Cortex of kidney (tissue), 1 donor: ENCODE measurements at places on chromosomes 7 and 10.

- DNase-seq, result no peak
Measured at GRCh38 chr7:216360-217300, 24.3 kb downstream of the FAM20C start.

DNA sequence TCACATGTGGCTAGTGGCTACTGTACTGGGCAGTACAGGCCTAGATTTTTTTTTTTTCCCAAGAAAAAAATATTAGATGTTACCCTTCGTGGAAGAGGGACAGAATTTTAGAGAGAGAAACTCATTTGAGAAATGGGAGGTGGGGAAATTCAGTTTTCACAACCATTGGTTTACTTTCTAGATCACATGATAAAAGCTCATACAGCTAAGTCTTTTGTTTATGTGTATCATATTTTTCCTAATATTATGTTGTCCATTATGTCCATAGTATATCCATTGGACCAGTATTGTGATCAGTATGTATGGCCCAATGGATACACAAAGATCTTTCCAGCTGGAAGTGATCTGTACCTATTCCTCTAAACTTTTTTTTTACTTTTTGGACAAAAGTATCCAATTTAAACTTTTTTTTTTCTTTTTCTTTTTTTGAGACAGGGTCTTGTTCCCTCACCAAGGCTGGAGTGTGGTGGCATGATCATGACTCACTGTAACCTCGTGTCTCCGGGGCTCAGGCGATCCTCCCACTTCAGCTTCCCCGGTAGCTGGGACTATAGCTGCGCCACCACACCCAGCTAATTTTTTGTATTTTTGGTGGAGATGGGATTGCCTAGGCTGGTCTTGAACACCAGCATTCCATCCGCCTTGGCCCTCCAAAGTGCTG, 4.1 kb downstream of the CALU start:
- no peak for DNase-seq

- DNase-seq, result no peak
Measured at GRCh38 chr10:114206902-114207301, 27.7 kb downstream of the TDRD1 start.

GRCh38 chr7:6234384-6234783, 38.0 kb downstream of the CYTH3 start:
- no peak for DNase-seq

- DNase-seq, result no peak
Measured at GRCh38 chr10:11499425-11500071, 111.9 kb downstream of the USP6NL start.

- DNase-seq, result no peak
Measured at GRCh38 chr7:34211018-34211417, 305.7 kb downstream of the BMPER start.

DNA sequence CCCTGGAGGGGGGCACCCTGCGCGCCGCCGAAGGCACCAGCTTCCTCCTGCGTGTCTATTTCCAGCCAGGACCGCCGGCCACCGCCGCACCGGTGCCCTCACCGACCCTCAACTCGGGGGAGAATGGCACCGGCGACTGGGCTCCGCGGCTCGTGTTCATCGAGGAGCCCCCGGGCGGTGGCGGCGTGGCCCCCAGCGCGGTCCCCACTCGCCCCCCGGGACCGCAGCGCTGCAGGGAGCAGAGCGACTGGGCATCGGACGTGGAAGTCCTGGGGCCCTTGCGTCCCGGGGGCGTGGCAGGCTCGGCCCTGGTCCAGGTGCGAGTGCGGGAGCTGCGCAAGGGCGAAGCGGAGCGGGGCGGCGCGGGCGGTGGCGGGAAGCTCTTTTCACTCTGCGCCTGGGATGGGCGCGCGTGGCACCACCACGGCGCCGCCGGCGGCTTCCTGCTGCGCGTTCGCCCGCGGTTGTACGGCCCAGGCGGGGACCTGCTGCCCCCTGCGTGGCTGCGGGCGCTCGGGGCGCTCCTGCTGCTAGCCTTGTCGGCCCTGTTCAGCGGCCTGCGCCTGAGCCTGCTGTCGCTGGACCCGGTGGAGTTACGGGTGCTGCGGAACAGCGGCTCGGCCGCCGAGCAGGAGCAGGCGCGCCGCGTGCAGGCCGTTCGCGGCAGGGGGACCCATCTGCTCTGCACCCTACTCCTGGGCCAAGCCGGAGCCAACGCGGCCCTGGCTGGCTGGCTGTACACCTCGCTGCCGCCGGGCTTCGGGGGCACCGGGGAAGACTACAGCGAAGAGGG, 594 bp downstream of the CNNM1 start:
- DNase-seq, result no peak

- no peak for DNase-seq
Measured at GRCh38 chr10:7036951-7037350, 373.9 kb downstream of the SFMBT2 start.

- no peak for DNase-seq
Measured at GRCh38 chr7:34338961-34339526, 319.0 kb upstream of the NPSR1 start.

- DNase-seq, result no peak
Measured at GRCh38 chr7:29806995-29807841, 910 bp downstream of the WIPF3 start.

- no peak for DNase-seq
Measured at GRCh38 chr7:94062372-94062771, 58.2 kb upstream of the BET1 start.

DNA sequence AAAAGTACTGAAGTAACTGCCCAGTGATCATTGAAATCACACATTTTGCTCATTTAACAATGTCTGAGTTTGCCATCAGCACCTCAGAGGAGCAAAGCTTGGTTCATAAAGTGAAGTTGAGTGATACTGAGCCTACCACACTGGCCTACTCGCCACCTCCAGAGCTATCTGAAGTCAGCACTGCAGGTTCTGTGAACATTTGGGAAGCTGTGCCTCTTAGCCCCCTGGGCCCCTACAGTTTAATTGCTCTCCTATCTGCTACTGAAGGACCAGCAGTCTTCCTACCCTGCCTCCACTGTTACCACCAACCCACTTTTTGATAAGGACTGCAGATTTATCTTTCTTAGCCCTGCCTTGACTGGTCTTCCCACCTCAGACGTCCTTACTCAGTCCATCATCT, 2.0 kb upstream of the SEMA4G start:
- DNase-seq, result no peak

DNA sequence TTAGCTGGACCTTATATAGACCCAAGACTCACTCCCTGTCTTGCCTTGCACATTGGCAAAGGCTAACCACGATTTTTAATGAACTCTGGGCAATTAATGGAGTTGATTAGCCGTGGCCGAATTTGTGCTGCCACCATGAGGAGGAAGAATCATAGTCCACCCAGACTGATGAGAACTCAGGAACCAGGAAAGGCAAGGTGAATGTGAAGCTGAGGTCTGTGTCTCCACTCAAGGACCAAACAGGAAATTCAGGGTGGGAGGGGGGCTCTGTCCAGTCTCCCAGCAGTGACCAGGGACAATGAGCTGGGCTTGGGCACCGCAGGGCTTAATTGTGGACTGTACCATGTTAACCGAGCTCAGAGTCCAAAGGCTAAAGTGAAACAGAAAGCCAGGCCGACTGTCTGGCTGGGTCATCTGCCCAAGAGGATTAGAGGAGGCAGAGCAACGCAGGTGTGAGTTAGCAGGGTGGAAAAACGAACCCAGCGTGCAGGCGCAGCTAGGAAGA, 127.0 kb upstream of the JCAD start:
- DNase-seq, result no peak

GRCh38 chr7:146539836-146540235, 423.2 kb downstream of the CNTNAP2 start:
- DNase-seq, result no peak

DNA sequence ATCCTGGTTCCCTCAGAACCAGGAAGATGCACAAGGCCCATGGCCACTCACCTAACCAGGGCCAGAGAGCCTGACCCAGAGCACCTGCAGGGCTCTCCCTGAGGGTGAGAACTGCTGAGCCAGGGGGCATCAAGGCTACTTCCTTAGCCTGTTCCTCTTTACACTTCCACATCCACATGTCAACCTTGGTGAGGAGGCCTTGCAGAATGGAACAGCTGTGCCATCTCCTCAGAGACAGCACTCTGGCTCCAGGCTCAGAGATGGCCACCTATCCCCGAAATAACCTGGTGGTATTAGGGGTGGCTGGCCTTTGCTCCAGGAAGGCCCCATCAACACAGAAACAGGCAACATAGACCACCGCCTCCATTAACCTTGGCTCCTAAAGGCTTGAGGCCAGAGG, 473.0 kb downstream of the RPS24 start:
- DNase-seq, result no peak

GRCh38 chr10:24908793-24909423, 43.5 kb downstream of the PRTFDC1 start:
- no peak for DNase-seq

DNA sequence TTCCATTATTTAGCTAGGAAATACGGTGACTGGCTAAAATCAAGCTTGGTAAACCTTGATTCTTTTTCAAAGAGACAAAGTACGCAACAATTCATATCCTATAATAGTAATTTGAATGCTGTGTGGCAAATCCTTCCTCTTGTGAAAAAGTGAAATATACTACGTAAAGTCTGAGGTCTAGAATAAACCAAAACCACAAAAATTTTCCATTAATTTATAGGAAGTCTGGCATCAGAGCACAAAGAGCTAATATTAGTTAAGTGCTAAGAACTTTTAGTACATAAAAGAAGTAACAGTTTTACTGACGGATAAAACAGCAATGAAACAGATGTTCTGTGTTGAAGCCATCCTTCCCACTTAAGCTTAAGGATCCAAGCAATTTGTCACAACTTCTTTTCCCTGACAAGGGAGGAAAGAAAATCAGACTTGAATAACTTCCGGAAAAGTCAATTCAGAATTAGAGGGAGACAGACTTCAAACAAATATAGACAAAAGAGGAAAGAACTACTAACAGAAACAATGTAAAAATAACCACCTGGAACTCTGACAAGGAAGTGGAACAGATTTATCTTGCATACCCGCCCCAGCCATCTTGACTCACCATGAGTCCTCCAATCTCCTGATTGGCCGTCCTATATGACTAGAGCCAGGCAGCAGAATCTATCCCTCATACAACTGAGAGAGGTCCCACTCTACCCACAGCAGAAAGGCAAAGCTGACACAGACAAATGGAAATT, 34.6 kb downstream of the RHEB start:
- DNase-seq, result no peak

- DNase-seq, result no peak
Measured at GRCh38 chr7:100602889-100603725, 944 bp downstream of the PCOLCE start.

DNA sequence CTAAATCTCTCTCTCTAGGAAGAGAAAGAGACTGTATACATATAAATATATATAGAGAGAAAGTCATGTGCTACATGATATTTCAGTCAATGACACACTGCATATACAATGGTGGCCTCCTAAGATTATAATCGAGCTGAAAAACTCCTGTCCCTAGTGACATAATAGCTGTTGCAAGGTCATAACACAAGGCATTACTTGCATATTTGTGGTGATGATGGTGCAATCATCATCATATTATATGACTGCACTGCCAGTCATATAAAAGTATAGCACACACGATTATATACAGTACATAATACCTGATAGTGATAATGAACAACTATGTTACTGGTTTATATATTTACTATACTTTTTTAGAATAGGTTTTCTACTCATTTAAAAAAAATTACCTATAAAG, 316.7 kb downstream of the FGFR2 start:
- no peak for DNase-seq

DNA sequence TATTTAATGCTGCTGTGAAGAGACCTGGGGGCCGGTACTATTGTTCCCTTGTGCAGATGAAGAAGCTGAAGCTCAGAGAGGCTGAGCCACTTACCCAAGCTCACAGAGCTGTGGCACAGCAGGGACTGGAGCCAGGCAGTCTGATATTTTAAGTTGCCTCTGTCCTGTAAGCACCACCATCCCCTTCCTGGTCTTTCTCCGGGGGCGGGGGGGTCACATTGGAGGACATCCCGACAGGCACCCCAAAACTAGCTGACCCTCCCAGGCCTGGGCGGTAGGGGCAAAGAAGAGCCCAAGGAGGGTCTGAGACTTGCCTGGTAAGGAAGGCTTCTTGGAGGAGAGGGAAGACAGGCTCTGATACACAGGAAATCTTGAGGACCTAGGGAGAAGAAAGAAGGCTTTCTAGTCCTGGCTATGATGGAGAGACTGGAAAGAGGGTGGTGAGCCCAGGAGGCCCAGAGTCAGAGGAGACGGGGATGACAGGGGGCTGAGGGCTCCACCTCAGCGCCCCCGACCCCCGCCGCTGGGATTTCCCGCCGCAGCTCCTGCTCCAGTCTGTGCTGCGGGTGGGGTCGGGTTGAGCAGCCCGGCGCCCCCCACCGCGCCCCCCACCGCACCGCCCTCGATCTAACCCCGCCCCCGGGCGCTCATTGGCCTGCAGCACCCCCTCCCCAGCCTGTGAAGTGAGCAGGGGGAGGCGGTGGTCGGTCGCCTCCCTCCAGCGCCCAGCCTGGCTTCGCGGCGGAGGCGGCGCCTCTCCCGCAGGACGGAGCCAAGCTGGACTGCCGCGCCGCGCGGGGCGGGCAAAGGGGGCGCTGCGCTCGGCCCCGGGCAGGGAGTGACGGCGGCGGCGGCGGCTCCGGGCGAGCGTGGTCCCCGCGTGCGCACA, at the start of gene ADCYAP1R1:
Gene ADCYAP1R1, plus strand, starts transcription at position 711 of the 889 bp plus-strand sequence. CDS start 10,957 bp downstream, outside the sequence.
- no peak for DNase-seq

DNA sequence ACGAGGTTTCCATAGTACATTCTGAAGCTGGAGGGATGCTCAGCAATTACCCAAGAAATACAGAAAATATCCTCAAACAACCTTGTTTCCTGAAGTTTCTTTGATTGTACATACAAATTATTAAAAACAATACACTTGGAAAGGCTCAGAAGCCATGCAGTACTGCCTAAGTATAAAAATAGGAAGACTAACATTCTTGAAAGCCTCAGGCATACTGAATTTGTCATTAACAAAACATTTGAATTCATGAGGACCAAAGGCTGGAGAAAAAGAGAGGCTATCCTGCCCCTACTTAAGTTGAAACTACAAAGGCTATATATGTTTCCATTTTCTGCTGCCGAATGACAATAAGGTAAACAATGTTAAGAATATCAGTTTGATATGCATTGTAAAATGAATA, 54.3 kb upstream of the SGCE start:
- no peak for DNase-seq

DNA sequence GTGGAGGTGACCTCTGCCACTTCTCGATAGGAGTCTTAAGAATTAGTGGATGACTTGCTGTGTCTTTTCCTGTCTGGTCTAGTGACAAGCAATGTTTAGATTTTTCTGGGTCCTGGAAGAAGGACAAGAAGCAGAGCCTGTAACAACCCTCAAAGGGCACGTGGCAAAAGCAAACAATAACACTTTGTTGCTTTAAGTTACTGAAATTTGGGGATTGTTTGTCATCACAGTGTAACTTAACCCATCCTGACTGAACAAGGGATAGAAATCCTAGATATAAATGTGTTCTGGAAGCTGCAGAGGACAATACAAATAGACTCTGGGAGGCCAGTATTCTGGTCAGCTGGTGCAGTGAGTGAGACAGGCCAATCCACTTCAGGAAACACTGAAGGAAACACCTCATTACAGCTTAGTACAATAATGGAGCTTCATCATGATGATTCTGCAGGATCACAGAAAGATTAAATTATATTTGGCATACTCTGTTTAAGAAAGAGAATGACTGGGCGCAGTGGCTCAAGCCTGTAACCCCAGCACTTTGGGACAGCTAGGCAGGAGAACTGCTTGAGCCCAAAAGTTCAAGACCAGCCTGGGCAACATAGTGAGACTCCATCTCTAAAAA, 23.3 kb downstream of the ENKUR start:
- DNase-seq, result no peak
